ENCODE measurements at places on chromosomes 2 and 18. TPM values are rescaled to one million over a fixed set of nuclear protein-coding genes. Genes with fewer than 3 reads are reported as not detected.

DNA sequence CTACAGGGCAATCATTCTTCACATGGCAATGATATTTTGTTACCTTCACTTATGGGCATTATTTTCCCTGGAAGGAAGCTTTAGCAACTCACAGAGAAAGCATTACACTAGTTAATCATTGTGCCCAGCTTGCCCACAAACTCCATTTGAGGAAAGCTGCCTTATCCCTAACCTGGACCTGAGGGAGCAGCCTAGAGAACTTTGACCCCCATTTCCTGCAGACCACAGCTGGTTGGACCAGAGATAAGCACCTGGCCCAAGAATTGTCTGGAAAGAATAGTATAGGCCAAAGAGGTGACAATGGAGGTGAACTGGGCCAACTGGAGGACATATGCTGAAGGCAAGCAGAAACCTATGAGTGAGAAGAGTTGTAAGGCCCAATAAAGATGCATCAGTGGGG lies 48.4 kb upstream of the SESTD1 start:
- H3K27me3 ChIP-seq, result no peaks in the 10 kb centered on the region
- H3K4me1 ChIP-seq, result no peaks in the 10 kb centered on the region
- no peak overlapping the region for H3K4me3 ChIP-seq
- H3K36me3 ChIP-seq, result no peaks in the 10 kb centered on the region
- no peak for DNase-seq

- peaks cover 19% of the 10 kb centered on the region for H3K4me1 ChIP-seq
- H3K27ac ChIP-seq, result no peak overlapping the region
- peak; percentile 24 for DNase-seq
- peaks cover 9% of the 10 kb centered on the region for H3K27me3 ChIP-seq
- H3K4me3 ChIP-seq, result no peak overlapping the region
- H3K36me3 ChIP-seq, result no peaks in the 10 kb centered on the region
These were observed 380.6 kb downstream of the FBXO15 start for GRCh38 chr18:73766910-73767515.

DNA sequence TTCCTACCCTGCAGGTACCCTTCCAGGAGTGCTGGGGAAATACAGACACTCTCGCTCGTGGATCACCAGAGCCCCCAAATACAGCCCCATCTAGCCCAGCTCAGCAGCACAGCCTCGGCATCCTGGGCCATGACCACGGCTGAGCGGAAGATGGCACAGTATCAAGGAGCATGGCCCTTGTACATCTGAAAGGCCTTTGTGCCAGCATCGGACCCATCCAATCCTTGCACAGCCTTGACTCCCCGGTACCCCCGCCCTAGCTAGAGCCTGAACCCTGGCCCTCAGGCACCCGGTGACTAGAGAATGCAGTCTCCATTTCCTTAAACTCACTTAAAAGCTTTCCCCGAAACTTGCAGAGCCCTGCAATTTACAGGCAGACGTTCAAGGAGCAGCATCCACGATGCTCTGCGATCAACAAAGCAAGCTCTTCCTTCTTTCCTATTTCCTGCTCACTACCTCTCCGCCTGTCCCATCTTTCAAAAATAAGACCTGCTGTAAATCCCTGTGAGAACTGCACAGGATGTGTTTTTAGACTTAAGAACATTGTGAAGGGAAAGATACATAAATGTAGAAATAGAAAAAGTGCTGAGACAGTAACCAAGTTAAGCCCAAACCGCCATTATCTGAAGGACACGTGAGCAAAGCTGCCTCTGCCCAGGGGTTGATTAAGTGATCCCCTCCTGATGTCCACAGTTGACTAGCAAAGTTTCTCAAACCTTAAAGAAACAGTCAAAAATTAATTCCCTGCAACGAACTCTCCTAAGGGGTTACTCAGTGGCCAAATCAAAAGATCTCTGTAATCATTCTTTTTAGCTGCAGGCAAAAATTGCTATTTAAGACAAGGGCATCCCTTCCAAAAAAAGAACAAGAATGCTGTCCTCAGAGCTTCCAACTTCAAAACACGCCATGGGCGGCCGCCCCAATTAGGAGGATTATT lies 48.5 kb downstream of the ZNF516 start:
- DNase-seq, result no peak
- no peak overlapping the region for H3K27ac ChIP-seq
- H3K4me1 ChIP-seq, result peaks cover 12% of the 10 kb centered on the region
- H3K36me3 ChIP-seq, result no peaks in the 10 kb centered on the region
- H3K27me3 ChIP-seq, result peaks cover 5% of the 10 kb centered on the region
- no peak overlapping the region for H3K4me3 ChIP-seq

The CCDC85A gene
- not detected for total RNA-seq

The ZNG1B gene
- total RNA-seq, result 32.4 TPM
